ENCODE measurements at places on chromosomes 3 and 15.

- DNase-seq: no peak
Observed at GRCh38 chr3:60085649-60086048, 1035.8 kb upstream of the CFAP20DC start.

- no peak for DNase-seq
Observed at GRCh38 chr3:106711650-106712049, 665.6 kb upstream of the CCDC54 start.

GRCh38 chr3:53659996-53660395 is 165.6 kb downstream of the CACNA1D start:
- DNase-seq: no peak

GRCh38 chr3:66411961-66412887 is 88.6 kb downstream of the LRIG1 start:
- no peak for DNase-seq

GRCh38 chr15:45849136-45849535 is 214.3 kb downstream of the SQOR start:
- DNase-seq: no peak

DNA sequence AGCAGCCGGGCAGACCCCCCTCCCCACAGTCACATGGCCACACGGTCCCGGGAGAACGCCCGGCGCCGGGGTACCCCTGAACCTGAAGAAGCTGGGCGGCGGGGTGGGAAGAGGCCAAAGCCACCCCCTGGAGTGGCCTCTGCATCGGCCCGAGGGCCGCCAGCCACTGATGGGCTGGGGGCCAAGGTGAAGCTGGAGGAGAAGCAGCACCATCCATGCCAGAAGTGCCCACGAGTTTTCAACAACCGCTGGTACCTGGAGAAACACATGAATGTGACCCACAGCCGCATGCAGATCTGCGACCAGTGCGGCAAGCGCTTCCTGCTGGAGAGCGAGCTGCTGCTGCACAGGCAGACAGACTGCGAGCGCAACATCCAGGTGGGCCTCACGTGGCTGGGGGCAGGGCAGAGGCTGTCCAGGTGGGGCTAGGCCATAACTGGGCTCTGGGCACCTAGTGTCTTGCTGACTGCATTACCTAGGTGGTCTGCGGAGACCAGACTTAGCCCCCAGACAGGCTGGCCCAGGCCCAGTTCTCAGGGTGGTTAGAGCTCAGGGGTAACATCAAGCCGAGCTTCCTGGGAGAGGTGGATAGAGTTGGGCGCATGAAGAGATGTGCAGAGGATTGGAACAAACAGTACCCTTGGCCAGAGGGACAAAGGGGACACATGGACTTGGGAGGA is 6.1 kb downstream of the ZBTB47 start:
- DNase-seq: no peak

DNA sequence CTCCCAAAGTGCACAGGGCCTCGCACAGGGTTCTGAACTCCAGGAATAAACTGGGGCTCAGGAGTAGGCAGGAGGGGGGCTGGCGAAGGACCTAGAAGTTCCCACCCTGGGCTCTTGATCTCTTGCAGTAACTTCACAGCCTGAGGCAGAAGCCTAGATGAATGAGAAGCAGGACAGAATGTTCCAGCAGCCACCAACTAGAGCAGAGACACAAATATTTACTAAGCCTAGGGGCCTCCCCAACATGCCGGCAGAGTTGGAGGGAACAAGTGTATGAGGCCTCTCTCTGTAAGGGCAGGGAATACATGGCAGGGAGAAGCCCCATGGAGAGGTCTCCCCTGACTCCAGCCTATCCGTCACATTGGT is 25.3 kb upstream of the C15orf39 start:
- no peak for DNase-seq

DNA sequence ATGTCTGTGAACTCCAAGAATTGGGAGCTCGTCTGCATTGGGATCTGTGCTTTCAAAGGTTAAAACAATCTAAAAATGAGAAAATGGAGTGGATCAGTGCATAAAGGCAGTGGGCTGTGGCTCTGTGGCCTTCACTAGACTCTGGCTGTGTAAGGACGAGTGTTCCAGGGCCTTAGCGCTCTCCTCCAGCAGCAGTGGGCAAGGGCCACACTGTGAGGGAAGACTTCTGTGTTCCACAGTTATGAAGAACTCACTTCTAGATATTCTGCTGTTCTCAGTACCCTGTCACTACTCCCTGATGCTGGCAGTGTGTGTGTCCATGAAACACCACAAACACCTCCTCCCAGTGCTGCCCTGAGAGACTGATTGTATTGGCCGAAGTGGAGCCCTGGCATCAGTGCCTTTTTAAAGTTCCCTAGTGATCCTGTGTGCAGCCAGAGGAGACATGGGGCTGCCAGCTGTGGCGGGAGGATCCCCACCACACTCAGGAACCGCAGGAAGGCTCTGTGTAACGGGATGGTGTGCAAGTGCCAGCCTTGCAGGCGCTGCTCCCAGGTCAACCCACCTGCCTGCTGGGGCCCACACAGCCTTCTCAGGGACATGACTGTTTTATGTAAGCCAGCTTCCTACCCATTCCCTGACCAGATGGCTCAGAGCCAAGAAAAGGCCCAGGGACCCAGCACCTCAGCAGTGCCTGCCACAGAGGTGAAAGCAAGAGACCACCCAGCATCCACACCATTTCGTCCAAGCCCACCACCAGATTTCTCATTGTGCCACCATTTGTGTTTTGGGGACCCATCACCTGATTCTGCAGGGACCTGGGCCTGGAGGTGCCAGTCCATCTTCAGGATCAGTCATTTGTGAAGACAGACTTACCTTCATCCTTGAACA is 40.4 kb downstream of the ABTB1 start:
- DNase-seq: no peak

DNA sequence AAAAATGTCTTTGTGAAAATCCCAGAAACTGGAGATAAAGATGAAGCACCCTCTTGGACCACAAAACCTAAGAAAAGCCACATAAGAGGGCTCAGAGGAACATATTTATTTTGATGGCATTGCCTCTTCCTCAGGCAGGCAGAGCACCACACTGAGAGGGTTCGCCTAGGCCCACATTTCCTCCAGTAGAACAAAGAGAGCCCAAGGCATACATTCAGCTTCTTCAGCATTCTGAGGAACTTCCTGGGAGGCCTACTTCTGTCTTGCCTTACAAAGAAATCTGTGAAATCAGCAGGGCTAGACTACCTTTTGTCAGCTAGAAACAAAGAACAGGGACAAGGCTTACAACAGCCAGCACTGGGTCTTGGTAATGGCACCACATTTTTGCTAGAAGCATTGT is 1325.3 kb downstream of the SI start:
- DNase-seq: no peak

DNA sequence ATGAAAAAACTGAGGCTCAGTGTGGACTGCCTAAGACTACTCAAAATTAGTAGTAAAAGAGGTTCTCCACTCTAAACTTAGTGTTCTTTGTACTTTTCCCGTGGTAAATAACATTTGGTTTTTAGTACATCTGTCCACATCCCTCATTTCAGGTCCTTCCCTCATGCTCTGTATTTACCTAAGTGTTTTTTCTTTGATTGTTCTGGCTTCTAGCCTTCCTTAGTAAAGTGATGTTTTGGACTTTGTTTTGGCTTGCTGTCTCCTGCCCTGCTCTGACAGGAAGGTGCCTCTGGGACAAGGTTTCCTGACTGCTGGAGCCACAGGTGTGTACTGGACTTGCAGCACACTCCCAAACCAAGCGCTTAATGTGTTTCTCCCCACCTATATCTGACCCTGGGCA is 29.9 kb upstream of the ALDH1A2 start:
- DNase-seq: no peak

DNA sequence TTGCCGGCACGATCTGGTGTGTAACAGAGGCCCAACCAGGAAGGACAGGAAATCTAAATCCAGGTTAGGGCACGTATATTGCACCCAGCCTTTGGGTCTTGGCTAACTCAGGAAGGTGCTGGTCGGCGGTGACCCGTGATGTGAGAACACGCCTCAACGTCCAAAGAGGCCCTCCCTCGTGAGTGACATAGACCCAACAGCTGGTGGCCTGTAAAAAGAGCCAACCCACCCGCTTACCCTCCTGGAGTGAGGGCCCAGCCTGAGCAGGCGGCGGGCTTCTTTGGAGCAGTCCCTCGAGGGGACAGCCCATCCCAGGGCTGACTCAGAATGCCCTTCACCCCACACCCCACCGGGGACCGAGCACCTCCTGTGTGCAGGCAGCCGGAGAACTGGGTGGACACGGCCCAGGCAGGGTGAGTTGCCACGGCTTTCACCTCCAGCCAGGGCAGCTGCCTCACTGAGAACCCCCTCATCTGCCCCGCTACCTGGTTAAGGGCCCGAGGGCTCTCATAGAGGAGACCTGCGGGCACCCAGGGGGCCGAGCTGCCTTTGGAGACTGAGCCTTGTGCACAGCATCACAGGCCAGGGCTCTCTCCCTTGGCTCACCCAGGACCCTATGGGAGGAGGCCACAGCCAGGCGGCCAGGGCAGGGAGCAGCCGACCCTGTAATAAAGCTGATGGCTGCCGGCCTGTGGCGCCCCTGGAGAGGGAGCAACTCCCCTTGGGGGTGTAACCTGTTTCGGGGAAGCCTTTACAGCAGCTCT is 41.8 kb downstream of the ZNF710 start:
- no peak for DNase-seq

GRCh38 chr15:57026016-57026592 is 107.7 kb downstream of the TCF12 start:
- no peak for DNase-seq

GRCh38 chr3:5572168-5572567 is 384.7 kb downstream of the EDEM1 start:
- no peak for DNase-seq

DNA sequence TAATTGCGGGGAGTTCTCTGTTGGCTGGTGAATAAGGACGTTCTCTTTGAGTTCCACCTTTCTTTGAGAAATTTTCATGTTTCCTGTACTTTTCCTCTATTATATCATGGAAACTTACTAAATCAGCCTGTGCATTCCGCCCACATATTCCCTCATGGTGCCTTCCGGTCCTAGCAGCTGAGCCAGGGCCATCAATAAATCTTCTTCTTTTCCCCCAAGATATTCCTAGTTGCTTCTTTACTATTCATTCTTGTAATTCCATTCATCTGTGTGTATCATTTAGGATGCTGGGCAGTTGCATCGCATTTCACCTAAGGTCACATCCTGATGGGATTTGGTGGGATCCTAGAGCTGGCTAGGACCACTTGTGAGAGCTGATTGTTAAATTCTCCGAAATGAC is 139.2 kb downstream of the RBMS3 start:
- no peak for DNase-seq

GRCh38 chr3:162435750-162436149 is 939.1 kb downstream of the OTOL1 start:
- no peak for DNase-seq

- no peak for DNase-seq
Observed at GRCh38 chr15:37837276-37837675, 97.2 kb upstream of the TMCO5A start.

DNA sequence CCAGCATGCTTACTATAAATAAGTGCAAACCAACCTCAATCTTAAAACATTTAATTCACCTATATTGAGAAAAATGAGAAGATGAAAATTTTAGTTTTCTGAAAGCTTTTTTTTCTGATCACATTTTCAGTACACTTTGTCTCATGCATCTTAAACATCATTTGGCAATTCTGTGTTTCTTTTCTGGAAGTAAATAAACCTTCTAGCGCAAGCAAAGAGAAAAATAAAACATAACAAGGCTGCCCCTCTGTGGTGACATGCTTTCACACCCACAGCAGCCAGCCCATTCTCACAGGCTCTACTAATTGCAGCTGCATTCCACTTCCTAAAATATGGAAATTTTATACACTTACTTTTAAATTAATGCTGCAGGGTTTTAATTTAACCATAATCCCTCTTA is 90.1 kb downstream of the NEK10 start:
- no peak for DNase-seq

DNA sequence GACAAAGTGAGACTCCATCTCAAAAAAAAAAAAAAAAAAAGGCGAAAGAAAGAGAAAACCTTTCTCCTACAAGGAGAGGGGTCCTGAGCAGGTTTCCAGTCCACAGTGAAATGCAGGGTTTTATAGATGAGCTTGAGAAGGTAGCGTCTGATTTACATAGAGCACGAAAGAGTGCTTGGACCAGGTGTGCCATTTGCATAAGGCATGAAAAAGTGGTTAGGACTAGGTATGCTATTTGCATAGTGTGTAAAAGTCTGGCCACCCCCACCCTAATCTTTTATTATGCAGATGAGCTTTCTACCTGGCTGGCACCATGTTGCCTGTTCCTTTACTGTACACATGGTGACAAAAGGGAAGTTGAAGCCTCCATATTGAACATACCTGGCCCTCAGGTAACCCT is 13.6 kb upstream of the RNU6-1 start:
- DNase-seq: no peak

DNA sequence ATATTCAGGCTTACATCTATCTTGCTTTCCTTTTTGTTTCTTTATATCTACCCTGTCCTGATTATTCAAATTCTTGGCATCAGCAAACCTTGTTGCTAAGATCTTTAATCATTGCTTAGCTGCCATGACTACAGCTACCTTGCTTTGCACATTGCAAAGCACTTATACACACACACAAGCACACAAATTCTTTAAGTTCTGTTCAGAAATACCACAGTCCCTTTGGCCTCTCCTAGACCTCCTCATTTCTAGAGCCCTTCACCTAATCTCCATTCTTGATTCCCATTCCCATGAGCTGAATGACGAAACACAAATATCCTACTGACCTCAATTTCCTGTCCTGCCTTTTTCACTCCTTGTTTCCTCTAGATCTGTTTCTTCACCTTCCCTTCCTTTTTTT is 409.6 kb downstream of the UNC13C start:
- no peak for DNase-seq

GRCh38 chr15:76904461-76905012 is 603 bp downstream of the SCAPER start:
- DNase-seq: no peak

DNA sequence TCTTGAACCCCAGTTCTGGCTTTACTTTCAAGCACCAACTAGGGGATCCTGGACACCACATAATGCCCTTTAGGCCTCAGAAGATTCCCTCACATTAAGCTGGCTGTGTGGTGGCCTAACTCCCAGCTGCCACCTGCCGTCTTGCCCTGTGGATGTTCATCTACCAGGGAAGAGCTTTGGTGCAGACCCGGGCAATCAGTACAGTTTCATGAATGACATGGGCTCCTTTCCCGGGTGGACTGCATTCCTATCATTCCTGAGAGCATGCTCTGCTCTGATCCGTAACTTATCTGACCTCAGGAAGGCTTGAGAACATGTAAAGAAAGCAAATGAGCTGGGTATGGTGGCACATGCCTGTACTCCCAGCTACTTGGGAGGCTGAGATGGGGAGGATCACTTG is 50.0 kb upstream of the GSK3B start:
- no peak for DNase-seq

GRCh38 chr15:45646220-45646619 is 11.4 kb downstream of the SQOR start:
- no peak for DNase-seq

Measured in activated CD4-positive, alpha-beta T cell treated with anti-CD3 and anti-CD28 coated beads, Interleukin-2, amount 50 U/mL, for 4 hours (primary cell).